Hindlimb muscle (tissue), 1 donor: ENCODE measurements at places on chromosomes 5 and 9. TPM values are rescaled to one million over a fixed set of nuclear protein-coding genes. Genes with fewer than 3 reads are reported as not detected.

DNA sequence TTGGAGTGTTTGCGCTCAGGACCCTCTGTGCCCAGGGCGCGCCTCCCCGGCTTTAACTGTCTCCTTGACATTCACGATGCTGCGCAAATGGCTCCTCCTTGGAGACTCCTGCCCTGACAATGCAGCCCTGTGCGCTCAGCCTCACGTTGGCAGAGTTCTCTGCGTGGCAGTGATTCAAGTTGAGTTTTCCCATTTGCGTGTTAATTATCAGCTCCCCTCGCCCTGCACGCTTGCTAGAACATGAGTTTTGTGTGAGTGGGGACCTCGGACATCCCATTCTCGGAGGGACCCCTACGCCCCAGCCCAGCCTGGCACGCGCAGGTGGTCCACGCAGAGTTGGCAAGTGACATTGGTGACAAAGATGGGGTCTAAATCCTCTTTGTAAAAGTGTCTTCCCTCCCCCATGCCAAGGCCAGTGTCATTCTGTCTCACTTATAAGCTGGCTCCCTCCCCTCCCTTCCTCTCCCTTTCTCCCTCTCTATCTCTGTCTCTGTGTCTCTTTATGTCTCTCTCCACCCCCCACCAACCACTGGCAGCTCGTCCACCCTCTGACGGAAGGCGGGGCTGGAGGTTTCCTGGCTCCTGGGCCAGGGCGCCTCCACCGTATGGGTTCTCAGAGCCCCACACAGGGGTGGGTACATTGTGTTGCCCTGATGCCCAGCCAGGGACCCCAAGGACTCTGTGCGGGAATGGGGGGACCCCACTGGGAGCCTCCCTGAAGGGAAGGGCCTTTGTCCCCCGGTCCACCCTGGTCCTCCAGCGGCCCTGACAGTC lies 169.3 kb downstream of the OLFM1 start:
- DNase-seq = no peak

DNA sequence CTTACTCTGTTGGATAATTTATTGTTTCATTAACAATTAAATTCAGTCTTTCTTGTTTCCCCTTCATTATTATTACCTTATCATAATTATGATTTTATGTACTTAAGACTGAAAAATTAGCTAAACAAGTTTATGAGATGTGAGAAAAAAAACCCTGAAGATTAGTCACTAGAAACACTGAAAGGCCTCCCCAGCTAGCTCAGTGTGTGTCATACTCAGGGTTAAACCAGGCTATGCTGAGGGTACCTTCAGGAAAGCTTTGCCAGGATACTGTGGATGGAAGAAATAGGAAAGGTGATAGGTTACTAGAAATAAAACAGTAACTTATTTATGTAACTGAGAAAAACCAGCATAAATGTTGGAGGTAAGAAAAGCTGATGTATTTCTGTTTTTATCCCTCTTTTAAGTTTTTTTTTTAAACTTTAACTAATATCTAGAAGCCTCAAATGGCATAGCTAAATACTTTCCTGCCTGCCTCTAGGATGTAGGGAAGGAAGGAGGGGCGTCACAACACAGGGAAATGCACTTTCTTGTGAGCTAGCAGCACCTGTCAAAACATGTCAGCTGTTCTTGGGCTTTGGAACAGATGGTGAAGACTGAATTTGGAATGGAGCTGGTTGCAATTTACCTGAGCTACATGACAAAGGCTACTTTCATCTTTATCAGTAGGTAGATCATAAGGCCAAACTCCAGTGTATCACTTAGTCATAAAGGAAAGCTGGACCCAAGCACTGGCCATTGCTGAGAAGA lies 24.2 kb downstream of the NMRK1 start:
- no peak for DNase-seq

Gene NUTM2F
- polyA plus RNA-seq = not detected

GRCh38 chr5:124606093-124606492 lies 140.3 kb downstream of the ZNF608 start:
- peak; percentile 70 for DNase-seq

DNA sequence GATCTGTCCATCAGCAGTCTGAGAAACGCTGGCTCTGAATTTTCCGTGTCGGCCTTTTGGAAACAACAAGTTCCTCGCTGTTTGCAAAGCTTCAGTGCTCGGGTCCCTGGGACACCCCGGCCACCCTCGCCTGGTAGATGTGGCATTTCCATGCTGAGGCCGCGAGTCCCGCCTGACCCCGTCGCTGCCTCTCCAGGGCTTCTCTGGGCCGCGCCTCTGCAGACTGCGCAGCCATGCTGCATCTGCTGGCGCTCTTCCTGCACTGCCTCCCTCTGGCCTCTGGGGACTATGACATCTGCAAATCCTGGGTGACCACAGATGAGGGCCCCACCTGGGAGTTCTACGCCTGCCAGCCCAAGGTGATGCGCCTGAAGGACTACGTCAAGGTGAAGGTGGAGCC lies 4.7 kb downstream of the NTNG2 start:
- no peak for DNase-seq

Gene PCDHB14
- 7.5 TPM for polyA plus RNA-seq

DNA sequence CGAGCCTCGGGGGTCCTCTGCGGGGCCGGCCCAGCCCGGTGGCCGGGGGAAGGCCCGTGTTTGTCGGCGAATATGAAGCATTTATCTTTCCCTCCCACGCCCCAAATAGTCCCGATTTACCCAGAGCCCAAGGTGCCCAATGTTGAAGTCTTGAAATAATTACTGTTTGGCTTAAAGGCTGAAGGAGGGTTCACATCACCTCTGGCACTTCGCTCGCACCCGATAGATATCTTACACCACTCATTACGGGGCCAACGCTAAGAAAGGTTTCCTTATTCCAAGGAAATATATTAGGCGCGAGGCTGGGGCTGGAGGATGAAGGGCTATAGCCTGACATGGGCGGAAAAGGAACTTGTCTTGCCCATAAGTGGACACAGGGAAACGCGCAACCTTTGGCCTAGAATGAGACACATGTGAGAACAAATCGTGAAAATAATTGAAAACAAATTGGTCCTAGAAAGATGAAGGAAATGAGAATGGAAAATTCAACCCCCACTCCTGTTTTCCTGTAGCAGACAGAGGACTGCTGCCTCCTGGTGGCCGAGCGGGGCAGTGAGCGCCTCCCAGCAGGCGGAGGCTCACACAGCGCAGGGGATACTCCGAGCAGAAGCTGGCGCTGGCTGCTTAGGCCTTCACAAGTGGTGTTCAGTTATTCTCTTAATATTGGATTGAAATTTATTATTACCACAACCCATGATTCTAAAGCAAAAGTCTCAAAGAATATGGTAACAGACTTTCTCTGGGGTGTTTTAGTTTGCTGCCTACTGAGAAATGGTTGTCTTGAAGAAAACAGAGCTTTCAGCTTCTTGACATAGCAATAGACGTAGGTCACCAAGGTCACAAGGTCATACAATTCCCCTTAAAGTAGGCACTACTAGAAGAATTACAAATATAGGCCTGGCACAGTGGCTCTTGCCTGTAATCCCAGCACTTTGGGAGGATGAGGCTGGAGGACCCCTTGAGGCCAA lies 7.9 kb downstream of the CCL21 start:
- peak; percentile 85 for DNase-seq

Gene NRG2
- 1.7 TPM for polyA plus RNA-seq

Gene SPINK13
- 0.45 TPM for polyA plus RNA-seq

Gene PCDHGA12
- 2.4 TPM for polyA plus RNA-seq

DNA sequence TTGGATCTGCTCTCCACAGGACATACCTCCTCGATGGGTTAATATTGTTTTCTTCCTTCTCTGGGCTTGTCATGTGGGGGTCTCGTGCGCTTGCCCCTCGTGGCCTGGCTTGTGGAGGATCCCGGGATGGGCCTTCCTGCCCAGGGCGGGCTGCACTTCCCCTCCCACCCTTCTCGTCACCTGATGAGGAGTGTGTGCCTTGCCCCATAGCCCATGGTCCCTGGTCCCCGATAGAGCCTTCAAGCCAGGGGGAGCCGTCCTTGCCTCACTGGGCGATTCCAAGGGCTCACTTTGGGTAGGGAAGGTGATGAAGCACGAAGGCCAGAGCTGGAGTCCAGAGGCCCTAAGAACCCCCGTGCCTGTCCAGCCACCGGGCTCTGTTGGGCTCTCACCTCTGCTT lies 28.7 kb downstream of the DYNC2I2 start:
- DNase-seq = no peak

GRCh38 chr9:136026266-136026942 lies 65.2 kb upstream of the UBAC1 start:
- no peak for DNase-seq

GRCh38 chr9:32574858-32575257 lies 1.9 kb upstream of the NDUFB6 start:
- no peak for DNase-seq
